ENCODE measurements at places on chromosomes 7 and 10. TPM values are rescaled to one million over a fixed set of nuclear protein-coding genes. Genes with fewer than 3 reads are reported as not detected.

The GIMAP8 gene
- total RNA-seq: 12.8 TPM

The CREB5 gene
- 38.7 TPM for total RNA-seq

The TMEM196 gene
- total RNA-seq: not detected

The ZNF804B gene
- total RNA-seq: not detected

The CTAGE8 gene
- total RNA-seq: not detected

The STEAP1B gene
- total RNA-seq: not detected

The GRB10 gene
- total RNA-seq: 23.9 TPM

The DDX50 gene
- total RNA-seq: 23.9 TPM

The HSPA12A gene
- total RNA-seq: 13.5 TPM

The MYL10 gene
- total RNA-seq: not detected

The CPXM2 gene
- 5.8 TPM for total RNA-seq

The FAM25A gene
- not detected for total RNA-seq

The GIMAP2 gene
- 3.1 TPM for total RNA-seq

The CHAT gene
- total RNA-seq: not detected

The FKBP6 gene
- total RNA-seq: not detected

The ICA1 gene
- 54.4 TPM for total RNA-seq

The CLIP2 gene
- 7.7 TPM for total RNA-seq

The LIPJ gene
- not detected for total RNA-seq

The ANKRD22 gene
- not detected for total RNA-seq

The MTPN gene
- 130 TPM for total RNA-seq

The UNCX gene
- not detected for total RNA-seq

The GRM8 gene
- total RNA-seq: not detected

The MYOF gene
- 21.2 TPM for total RNA-seq

The CFAP46 gene
- 0.95 TPM for total RNA-seq

The IL2RA gene
- total RNA-seq: 6.4 TPM

The SDK1 gene
- 4.1 TPM for total RNA-seq

The NEUROG3 gene
- total RNA-seq: not detected

The PRLHR gene
- total RNA-seq: not detected

The EPO gene
- total RNA-seq: not detected

The CFAP43 gene
- total RNA-seq: not detected

The SLC16A12 gene
- 2.3 TPM for total RNA-seq

The CLCN1 gene
- total RNA-seq: not detected

The CYCS gene
- 125 TPM for total RNA-seq

The FRMPD2 gene
- 0.20 TPM for total RNA-seq

The INMT gene
- total RNA-seq: 54.7 TPM

The CYP3A5 gene
- total RNA-seq: not detected

The NPSR1 gene
- total RNA-seq: not detected

The EBF3 gene
- total RNA-seq: 7.8 TPM

The SEMA3E gene
- total RNA-seq: 0.50 TPM

Measured in heart left ventricle (tissue), 16 donors.